ENCODE measurements at places on chromosomes 2 and 18.

DNA sequence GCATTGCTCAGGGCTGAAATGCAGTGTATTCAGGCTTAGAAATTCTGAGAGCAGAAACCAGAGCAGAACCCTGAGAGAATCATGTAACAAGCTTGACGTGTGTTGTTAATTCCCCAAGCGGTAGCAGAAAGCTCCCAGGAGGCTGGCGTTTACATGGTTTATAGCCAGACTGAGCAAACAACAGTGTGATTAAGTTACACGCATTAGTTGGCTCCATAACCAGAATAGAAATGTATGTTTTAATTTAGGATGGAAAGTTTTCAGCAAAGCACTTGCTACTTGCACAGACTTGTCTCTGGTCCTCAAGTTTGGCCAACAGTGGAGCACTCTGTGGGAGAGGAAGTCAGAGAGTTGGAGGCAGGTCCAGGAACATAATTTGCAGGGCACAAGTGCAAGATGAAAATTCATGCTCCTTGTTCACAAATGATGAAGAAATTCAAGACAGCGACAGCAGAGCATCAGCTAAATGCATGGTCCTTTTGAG lies 69.3 kb downstream of the MAPK4 start:
- peak; percentile 86 for DNase-seq

- no peak for DNase-seq
Measured at GRCh38 chr2:233689031-233689430, 3.7 kb upstream of the UGT1A6 start.

DNA sequence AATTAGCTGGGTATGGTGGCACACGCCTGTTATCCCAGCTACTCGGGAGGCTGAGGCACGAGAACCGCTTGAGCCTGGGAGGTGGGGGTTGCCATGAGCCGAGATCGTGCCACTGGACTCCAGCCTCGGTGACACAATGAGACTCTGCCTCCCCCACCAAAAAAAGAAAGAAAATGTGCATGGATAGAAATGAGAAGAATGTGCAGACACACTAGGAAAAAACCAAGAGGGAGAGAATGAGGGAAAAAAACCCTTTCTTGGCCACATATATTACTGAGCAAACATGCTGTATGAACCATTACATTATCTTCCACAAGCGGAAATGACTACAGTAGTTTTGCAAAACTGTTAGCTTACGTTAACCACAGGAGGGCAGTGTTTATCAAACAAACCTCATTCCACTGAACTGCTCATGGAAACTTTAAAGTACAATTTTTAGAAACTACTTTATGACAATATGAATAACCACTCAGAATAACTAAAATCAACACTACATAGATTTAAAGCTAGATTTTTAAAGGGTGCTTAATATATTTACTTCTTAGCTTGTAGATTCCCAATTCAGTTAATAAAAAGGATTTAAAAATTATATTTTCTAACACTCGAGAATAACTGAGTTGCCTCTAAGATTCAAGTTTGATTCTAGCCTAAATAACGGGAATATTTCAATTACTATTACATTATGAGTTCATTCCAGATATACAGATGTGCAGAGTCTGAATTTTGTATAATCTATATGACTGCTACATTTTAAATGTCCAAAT lies 26.4 kb downstream of the ASXL2 start:
- no peak for DNase-seq

GRCh38 chr18:74266161-74266560 lies 25.6 kb downstream of the CYB5A start:
- DNase-seq, result no peak

DNA sequence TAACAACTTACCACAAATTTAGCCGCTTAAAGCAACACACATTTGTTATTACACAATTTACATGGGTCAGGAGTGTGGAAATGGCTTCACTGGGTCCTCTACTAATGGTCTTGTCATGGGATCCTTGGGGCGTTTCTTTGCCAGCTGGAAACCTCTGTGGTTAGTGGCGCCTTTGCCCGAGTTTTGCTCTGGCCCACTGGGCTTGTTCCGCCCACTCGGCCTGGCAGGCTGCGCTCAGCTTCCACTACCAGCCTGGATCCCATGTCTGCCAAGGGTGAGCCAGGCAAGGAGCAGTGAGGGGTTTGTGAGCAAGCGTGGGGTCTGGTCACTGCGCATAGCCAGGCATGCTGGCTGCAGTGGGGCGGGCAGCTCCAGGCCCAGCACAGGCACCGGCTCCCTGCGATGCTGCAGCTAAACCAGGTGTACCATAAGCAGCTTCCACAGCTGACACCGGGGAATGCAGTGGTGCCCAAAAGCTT lies 16.2 kb upstream of the MBD2 start:
- no peak for DNase-seq

DNA sequence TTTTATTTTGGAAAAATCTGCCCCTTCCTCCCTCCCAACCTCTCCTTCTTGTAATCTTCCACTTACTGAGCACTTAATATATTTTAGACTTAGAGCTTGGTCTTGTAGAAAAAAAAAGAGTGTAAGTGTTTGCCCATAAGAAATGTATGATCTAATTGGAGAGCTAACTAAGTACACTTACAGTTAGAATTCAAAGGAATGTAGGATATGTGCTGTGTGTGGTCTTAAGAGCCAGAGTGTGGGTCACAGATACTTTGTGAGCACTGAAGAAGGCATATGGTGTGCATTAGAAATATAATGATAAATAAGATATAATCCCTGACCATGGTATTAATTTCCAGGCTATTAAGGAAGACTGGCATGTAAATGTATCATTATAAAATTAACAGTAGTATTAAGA lies 91.8 kb upstream of the ZNF521 start:
- DNase-seq, result no peak

GRCh38 chr2:223921204-223921603 lies 23.9 kb downstream of the WDFY1 start:
- no peak for DNase-seq

DNA sequence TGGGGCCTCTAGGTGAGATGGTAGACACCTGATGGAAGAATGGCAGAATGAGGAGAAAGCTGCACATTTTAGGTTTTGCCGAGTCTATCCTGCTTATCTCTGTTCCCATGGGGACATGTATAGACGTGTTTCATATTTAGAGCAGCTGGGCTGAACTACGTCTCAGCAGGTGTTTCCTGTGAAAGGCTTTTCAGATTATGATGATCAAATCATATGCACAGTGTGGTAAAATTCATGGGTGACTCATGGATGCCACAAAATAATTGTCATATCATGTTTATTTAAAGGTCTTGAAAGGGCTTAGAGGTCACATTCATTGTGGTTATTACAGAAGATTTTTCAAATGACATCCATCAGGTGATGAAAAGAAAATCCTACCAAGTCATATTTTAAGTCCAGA lies 90.5 kb downstream of the ICOS start:
- no peak for DNase-seq

DNA sequence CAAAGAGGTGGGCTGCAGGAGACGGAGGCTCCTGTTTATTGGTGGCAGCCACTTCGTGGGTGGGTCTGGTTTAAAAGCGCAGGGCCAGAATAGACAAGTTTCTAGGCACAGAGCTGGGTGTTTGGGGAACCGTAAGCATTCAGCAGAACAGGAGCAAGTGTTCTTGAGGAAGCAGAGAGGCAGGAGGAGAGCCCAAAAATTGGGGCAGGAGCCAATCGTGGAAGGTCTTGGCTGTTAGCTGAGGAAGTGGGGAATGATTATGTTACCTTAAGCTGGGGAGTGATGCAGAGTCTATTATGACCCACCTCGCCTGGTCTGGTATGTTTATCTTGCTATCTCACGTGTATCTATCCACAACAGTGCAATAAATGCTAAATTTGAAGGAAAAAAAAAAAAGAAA lies 64.3 kb upstream of the ATL2 start:
- DNase-seq, result no peak

GRCh38 chr2:152221839-152222238 lies 46.3 kb upstream of the STAM2 start:
- no peak for DNase-seq

- no peak for DNase-seq
Measured at GRCh38 chr18:8811115-8811514, 105.8 kb downstream of the MTCL1 start.

DNA sequence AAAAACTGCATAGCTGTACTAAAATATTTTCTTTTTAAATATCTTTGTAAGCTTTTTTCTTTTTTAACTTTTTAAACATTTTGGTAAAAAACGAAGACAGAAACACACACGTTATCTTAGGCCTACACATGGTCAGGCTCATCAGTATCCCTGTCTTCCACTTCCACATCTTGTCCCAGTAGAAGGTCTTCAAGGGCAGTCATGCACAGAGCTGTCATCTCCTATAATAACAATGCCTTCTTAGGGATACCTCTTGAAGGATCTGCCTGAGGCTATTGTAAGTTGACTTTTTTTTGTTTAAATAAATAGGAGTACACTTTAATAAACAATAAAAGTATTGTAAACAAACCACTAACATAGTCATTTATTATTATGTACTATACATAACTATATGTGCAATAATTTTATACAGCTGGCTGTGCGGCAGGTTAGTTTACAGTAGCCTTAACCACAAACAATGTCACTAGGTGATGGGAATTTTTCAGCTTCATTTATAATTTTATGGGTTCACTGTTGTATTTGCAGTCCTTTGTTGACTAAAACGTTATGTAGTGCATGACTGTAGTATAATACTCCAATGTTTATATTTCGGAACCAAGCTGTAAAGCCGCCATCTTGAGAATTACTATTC lies 124.4 kb downstream of the MAP4K4 start:
- DNase-seq, result no peak

DNA sequence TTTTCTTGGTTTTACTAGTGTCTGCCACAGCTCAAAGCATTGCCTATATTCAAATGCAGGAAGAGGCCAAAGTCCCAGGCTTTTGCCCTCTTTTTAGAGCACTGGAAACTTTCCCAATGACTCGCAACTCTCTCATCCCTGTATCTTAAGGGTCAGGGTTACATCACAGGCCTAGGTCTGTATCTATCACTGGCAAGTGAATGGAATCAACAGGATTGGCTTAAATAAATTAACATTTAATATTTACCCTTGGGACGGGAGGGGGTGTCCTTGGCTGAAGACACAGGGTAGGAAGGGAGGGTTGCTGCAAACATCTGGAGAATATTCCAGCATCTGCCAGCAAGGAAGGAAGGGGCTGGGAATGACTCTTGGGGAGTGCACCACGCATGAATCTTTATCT lies 242.6 kb downstream of the SLC4A3 start:
- no peak for DNase-seq
